Glomerular endothelial cell (primary cell): ENCODE measurements at places on chromosomes 1 and 21.

GRCh38 chr1:24186711-24186992 lies 437 bp downstream of the IFNLR1 start:
- no peak for DNase-seq

GRCh38 chr21:25107708-25108107 lies 499.6 kb downstream of the MRPL39 start:
- DNase-seq, result no peak

GRCh38 chr1:17648457-17649145 lies 106.5 kb upstream of the ACTL8 start:
- DNase-seq, result no peak

- DNase-seq, result no peak
Measured at GRCh38 chr1:39902460-39902807, 717 bp upstream of the MYCL start.

DNA sequence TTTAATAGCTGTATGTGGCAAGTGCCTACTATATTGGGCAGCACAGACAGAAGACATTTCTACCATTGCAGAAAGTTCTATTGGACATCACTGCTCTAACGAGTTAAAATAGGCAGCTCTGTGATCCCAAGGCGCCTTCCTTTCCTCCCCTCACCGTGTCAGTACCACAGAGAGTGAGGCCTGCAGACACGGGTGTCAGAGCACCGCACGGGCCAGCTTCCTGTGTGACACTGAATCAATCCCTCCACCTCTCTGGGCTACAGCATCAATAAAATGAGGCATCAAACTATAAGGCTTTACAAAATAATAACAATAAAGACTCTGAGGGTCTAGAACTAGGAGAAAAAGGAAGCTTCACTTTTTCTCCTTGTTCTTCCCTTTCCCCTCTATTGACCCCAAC lies 246.7 kb downstream of the FOXD2 start:
- DNase-seq, result no peak

GRCh38 chr1:19312782-19313635 lies 883 bp downstream of the SLC66A1 start:
- DNase-seq, result no peak

DNA sequence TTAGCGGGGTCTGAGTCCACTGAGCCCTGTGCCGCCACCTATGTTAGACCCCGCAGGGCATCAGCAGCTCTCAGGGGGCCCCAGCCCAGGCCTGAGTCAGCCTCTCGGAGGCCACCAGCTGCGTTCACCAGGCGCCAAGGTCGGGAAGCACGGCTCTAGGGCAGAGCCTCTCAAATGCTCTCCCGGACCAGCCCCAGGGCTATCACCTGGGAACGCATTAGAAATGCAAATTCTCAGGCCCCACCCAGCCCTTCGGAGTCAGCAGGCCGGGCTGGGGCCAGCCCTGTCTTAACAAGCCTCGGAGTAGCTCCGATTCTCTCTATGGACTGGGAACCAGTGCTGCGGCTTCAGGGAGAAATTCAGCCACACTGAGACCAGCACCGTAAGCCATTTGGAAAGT lies 37.2 kb upstream of the TSPEAR start:
- DNase-seq, result no peak

DNA sequence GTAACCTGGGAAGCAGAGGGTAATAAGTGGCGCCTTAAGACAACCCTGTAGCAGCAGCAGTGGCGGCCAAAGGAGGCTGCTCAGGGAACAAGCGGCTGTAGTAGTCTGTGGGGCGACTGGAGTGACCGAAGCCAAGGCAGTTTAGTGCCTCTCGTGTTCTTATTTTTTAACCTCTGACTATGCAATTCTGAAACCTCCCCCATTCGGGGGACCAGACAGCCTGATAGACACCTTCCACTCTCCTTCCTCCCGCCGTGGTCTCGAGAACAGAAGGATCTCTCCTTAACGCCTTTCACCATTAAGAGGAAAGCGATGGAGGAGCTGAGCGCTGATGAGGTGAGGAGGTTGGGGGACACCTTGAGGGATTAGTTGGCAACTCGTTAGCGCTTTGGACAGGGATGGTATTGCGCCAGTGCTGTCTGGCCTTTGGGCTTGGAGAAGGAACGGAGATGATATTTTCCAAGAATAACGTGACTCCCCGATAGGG lies 644 bp downstream of the UBE4B start:
- no peak for DNase-seq

- no peak for DNase-seq
Measured at GRCh38 chr1:241325456-241325855, 31.5 kb downstream of the RGS7 start.

DNA sequence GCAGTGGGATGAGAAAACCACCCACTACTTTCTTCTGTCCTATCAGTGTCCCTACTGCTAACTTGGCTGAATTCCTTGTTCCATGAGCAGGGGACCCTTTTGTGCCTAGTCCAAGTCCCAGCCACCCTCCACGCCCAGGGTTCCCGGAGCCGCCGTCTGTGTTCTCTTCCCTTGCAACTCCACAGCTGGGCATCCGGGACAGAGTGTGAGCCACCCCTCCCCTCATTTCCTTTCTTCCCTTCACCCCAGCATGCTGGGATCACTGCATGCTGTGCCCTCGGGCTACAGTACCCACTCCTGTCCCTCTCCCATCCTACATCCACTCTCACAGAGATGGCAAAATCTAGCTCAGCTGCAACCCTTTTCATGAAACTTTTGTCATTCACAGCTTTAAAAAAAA lies 44.5 kb downstream of the PGBD5 start:
- no peak for DNase-seq

DNA sequence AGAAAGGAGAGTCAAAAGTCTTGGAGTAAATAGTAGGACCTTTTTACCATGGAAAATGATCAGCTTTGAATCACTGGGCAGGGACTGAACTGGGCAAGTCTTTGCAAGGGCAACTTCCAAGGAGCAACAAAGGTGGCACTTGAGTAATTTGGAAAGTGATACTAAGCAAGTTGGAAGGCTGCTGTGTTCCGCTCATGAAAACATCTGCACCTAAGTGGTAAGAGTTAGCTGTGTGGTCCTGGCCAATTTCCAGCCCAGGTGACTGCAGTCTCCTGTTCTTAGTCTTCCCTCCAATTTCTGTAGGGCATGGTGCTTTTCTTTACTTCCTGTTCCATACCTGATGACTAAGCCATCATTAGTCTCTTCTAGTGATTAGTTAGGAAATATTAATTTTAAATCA lies 35.5 kb upstream of the PRDM2 start:
- no peak for DNase-seq

- no peak for DNase-seq
Measured at GRCh38 chr1:106675558-106675957, 380.9 kb upstream of the PRMT6 start.

GRCh38 chr1:205950280-205950679 lies 7.0 kb upstream of the SLC26A9 start:
- DNase-seq, result no peak
